NCI-H69 (cell line): ENCODE measurements at places on chromosomes 3 and 15.

GRCh38 chr3:128496019-128496601, 3.1 kb upstream of the GATA2 start:
- DNase-seq: no peak

GRCh38 chr3:132709761-132710160, 12.4 kb downstream of the NPHP3 start:
- no peak for DNase-seq

- no peak for DNase-seq
Observed at GRCh38 chr15:95459273-95459672, 871.2 kb upstream of the NR2F2 start.

DNA sequence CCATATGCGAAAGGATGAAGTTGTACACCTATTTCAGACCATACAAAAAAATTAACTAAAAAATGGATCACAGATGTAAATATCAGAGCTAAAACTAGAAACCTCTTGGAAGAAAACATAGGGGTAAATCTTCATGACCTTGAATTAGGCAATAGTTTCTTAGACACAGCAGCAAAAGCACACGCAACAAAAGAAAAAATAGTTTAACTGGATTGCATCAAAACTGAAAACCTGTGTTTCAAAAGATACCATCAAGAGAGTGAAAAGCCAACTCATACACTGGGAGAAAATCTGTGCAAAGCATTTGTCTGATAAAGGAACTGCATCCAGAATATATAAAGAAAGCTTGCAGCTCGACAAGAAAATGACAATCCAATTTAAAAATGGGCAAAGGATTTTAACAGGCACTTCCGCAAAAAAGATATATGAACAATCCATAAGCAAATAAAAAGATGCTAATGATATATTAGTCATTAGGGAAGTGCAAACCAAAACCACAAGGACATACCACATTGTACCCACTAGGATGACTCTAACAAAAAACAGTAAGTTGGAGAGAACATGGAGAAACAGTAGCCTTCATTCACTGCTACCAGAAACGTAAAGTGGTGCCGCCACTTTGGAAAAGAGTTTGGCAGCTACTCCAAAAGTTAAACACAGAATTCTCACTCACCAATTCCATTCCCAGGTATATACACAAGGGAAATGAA, 263.1 kb downstream of the ADAMTS17 start:
- no peak for DNase-seq

GRCh38 chr3:33645060-33645647, 72.9 kb downstream of the CLASP2 start:
- peak; percentile 74 for DNase-seq

DNA sequence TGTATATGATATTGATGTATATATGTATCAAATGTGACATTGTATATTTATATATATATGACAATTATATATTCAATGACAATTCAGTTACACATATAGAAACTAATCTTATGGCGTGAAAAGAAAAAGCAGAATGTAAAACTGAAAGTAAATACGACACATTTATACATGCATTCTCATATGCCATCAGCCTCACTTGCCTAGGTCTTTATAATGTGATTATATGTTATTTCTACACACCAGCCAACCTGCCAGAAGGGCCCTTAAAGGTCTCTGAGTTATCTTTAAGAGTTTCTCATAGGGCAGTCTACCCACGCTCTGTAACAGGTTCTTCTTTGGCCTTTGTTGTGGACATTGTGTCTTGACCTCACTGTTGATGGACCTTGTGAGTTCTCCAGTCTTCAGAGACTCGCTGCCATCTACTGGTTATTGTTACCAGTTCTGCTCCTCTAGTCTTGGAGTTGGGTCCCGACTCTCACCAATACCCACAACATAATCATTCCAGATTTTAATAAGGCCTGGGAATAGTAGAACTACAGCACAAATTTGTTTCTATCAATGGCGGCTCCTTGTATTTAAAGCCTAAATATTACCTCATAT, 371.5 kb upstream of the GOLIM4 start:
- peak; percentile 86 for DNase-seq

DNA sequence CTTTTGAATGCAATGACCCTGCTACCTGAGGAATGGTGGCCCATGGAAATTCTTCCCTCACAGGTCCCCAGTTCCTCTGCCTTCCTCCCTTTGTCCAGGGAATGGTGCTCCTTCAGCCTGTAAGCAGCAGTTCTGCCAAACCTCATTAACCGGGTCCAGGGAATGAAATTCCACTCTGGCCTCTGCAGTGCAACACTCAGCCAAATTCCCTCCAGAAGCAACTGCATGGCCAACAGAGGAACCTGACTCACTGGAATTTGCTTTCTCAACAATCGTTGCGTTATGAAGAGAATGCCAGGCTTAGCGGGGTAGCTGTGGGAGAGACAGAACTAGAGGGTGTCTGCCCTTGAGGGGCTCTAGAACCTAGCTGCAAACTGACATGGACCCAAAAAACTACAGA, 449.4 kb upstream of the PROK2 start:
- DNase-seq: no peak

DNA sequence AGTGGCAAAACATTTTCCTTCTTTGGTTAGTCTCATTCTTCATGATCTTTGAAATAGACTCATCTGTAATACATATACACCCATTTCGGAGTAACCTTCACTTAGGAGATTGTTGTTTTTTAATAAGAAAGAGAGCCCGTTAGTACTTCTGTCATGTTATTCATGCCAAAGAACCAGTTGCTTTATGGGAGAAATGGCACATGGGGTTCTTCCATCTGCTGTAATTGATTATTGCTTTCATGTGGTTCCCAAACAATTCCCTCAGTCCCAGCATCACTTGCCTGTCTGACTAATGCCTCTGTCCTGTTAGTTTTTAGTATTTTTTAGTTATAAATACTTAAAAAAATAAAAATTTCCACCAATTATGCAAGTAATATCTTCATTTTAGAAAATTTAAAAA, 33.8 kb upstream of the FAH start:
- DNase-seq: peak; percentile 9
